ENCODE measurements at places on chromosomes 5 and 9. TPM values are rescaled to one million over a fixed set of nuclear protein-coding genes. Genes with fewer than 3 reads are reported as not detected.

SERF1A gene
- 3.1 TPM for total RNA-seq

DNA sequence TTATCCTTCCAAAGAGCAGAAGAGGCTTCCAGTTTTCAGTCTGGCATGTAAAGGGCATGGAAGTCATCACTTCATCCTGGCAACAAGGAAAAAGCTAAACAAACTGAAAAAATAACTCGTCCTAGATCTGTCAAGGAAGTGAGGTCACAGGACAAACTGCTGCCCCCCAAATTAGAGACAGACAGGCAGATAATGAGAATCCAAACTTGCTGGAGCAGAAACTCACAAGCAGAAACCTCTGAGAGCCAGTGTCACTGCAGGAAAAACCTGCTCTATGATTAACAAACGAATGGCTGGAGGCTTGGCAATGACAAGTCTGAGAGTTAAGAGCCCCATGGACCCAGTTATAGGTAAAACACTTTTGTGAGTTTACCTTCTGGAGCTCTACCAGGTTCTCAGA, 18.9 kb upstream of the MLANA start:
- no peak for DNase-seq

- DNase-seq, result no peak
Observed at GRCh38 chr9:129273941-129274684, 96.1 kb upstream of the IER5L start.

DNA sequence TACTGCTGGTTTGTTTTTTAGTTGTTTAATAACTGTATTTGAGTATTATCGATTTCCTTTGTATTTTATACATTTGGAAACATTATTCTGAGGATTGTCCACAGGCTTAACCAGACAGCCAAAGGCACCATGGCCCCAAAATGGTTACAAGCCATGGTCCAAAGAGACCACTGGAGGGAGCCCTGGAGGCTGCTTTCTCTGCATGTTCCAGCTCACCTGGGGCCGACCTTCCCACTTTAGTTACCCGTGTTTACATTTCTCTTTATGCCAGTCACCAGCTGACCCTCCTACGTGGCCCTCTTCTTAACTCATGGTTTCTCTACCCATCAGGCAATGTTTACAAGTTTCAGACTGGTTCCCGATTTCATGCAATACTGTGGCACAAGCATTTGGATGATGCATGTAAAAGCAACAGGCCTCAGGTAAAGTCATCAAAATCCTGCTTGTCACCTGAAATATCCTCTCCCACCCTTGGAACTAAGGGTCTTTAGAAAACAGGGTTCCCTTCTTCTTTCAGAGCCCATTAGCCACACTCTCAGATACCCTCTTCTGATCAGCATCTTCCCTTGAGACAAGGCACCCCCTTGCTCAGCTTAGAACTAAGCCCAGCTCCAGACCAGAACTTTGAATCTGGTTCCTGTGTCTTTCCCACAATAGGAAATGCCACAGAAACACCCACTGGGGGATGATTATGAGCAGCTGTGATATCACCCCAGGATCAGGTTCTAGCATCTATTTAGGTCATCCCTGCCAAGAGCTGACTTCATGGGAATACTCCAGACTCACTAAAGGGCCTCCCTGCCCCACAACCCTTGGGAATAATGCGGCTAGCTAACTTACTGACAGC, 49.9 kb upstream of the GARNL3 start:
- peak; percentile 48 for DNase-seq

DNA sequence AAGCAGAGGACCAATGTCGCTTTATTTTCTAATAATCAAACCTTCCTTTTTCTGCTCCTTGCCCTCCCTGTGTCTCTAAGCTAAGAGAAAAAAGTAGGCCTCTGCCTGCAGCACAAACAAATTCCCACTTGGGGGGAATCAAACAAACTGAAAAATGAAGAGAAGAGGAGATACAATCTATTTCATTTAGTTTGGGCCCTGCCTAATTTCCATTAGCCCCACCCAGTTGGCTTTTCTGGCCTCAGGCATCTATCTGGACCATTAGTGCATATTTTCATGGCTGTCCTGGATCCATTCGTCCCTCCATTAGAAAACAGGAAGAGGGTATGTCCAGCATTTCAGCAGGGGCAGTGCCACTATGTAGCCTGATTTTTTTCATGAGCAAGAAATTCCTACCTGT, 72.9 kb downstream of the EBF1 start:
- DNase-seq, result no peak

DNA sequence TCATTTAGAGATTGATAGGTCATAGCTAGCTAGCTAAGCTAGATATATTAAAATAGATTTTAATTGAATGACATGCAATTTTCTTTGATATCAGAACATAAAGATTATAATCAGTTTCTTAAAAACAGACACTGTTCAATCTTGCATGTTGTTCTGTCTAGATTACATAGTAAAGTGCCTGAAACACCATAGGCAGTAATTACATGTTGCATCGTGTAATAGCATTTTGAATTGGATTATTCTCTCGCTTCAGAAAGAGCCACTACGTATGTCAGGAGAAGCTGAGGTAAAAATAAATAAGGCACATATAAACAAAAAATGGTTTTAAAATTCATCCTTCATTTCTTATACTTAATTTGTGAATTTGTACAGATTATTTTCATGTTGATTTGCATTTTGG, 148.0 kb upstream of the CDH12 start:
- no peak for DNase-seq

DNA sequence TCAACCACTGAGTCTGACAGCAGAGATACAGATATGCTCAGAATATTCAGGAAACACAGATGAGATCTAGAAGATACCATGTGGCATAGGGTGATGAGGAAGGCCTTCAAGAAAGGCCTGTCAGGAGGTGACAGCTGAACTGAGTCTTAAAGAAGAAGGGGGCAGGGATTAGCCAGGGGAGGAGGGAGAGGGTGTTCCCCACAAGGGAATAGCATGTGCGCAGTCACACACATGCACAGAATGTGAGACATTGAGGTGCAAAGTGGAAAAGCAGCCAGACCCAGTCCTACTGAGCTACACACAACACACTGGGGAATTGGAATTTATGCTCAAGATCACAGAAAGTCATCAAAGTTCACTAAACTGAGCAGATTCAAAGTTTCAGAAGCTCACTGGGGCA, 3.0 kb upstream of the SLC25A48 start:
- no peak for DNase-seq

DNA sequence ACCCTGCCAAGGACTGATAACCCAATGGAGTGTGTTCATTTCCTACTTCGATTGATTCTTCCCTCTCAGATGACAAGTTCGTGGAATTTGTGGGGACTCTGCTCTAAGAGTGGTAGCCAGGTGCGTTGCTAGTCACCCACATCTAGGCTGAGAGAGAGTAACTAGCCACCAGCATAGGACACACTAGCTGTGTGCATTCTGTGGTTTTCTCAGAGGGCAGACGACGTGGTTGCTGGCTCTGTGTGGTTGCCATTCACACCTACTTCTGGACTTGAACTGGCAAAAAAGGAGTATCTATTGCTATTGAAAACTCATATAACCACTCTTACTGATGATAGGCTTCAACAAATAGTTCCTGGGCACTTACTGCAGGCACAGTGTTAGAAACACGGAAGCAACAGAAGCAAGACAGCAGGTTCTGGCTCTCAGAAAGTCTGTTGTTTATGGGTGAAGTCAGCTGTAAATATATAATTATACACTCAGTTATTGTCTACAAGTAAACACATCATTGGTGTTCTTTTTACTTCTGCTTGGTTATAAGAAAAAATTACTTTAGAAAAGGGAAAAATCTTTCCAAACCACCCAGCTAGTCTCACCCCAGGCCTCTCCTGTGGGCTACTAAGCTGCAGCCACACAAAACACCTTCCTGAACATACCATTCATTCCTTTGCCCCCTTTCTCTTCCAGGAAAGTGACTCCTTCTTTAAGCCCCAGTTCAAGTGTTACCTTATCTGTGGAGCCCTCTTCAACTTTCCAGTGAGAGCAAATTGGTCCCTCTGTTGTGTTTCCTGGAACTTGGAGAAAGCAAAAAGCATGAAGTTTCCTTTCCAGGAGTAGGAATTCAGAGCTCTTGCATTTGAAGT, 151.1 kb upstream of the HAPLN1 start:
- no peak for DNase-seq

GRCh38 chr9:92780206-92780605, 15.6 kb upstream of the BICD2 start:
- no peak for DNase-seq

GRCh38 chr5:81994679-81995078, 22.9 kb downstream of the ATG10 start:
- DNase-seq, result no peak

GRCh38 chr5:150674341-150674821, 13.3 kb downstream of the MYOZ3 start:
- DNase-seq, result no peak

CHSY3 gene
- total RNA-seq, result 0.73 TPM

GRCh38 chr9:86909388-86909787, 37.9 kb downstream of the GAS1 start:
- DNase-seq, result no peak

- no peak for DNase-seq
Observed at GRCh38 chr5:3428334-3428733, 167.3 kb upstream of the IRX1 start.

DNA sequence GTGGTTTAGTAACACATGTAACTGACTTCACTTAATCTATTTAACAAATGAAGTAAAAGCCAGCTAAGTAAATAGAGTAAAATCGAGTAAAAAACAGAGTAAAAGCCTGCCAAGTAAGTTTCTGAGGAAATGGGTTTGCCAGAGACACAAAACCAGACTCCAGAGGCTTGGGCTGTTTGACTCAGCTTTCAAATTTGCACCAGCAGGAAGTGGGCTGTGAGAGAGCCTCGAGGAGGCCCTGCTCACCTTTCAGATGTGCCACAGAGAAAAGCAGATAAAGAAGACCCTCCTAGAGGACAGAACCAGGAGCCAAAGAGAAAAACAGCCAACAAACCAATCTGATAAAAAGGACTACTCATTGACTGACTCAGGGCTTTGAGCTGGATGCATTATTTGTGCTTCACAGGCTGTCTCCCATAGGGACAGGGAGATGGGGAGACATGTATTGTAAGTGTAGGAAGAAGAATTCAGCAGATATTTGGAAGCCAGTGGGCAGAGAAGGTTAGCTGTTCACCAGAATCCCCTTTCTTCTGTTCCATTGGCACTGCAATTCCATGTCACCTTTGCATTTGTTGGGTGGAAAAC, 14.4 kb upstream of the AMACR start:
- no peak for DNase-seq

C9orf43 gene
- not detected for total RNA-seq

DNA sequence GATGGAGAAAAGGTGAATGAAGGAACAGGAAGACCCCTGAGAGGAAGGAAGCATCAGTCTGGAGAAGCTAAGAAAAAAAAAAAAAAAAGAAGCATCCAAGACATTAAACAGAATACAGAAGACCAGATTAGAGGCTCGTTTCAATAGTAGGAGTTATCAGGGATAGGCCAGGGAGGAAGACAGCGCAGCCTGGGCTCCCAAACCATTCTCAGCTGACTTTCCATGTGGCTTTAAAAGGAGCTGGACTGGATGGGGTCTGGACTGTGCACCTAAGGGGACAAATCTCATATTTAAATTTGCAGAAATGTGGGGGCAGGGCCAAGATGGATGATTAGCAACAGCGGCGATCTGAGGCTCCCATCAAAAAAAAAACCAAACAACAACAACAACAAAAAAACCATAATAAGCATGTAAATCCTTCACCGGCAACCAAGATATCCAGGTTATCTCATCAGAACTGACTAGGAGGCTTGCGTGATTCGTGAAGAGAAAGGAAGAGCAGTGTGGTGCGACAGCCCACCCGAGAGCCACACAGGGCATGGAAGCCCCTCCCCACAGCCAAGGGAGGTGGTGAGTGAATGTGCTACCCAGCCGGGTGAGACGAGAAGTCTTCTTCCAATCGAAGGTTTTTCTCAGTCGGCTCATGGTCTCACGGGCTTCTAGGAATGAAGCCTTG, 114.9 kb upstream of the ADAMTS16 start:
- no peak for DNase-seq

GRCh38 chr5:144318011-144318410, 147.3 kb downstream of the KCTD16 start:
- DNase-seq, result no peak

- DNase-seq, result no peak
Observed at GRCh38 chr9:21324047-21324446, 11.2 kb downstream of the KLHL9 start.

- peak; percentile 62 for DNase-seq
Observed at GRCh38 chr9:123225374-123225813, 43.0 kb downstream of the STRBP start.

SLC6A19 gene
- total RNA-seq, result 92.8 TPM

GRCh38 chr9:77447646-77448045, 200.5 kb downstream of the GNA14 start:
- DNase-seq, result no peak

TAF11L9 gene
- total RNA-seq, result not detected

SCGB3A1 gene
- not detected for total RNA-seq

DNA sequence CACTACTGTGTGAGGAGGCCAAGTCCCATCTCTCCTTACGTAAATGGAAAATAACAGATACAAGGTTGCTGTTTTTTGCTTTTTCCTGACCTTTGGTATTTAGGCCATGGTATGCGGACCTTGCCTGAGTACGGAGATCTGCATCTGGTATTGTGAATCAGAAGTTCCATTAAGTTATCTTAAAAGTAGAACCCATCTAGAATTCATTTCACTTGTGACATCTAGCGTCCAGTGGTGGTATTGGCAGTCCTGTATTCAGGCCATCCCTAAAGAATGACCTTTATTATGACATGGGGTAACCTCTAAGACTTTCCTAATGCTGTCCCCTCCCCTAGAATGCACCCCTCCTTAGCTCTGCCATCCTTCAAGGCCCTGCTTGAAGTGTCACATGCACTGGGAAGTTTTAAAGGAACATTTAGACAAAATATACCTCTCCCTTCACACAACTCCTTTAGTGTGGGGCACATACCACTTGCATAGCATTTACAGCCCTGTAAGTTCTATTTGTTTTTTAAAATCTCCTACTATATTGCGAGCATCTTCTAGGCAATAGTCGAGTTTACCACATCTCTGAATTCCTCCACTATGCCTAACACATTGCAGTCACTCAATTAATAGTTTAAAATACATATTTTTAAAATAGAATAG, 1.9 kb upstream of the SPDL1 start:
- no peak for DNase-seq

GRCh38 chr9:131436865-131437271, 43.0 kb downstream of the PRRC2B start:
- DNase-seq, result no peak

DNA sequence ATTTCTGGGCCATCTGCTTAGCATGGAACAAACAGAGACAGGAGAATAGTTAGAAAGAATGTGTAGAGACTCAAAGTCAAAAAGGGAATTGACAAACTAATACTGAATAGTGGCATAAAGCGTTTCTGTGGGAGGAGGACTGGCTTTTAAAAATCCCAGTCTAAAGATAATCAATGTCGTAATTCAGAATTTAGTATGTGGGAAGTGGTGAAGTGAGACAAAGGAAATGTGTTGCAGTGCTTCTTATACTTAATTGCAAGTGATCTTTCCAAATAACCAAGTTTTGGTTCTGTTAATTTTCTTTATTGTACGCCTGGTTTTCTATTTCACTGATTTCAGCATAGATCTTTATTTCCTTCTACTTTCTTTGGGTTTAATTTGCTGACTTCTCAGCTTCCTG, 133.2 kb downstream of the ENTREP1 start:
- DNase-seq, result no peak

- peak; percentile 56 for DNase-seq
Observed at GRCh38 chr5:170552621-170553115, 48.8 kb downstream of the KCNIP1 start.

- DNase-seq, result no peak
Observed at GRCh38 chr9:137191691-137192447, 3.4 kb downstream of the SSNA1 start.

GFI1B gene
- 2.6 TPM for total RNA-seq

TMEM174 gene
- not detected for total RNA-seq

NKD2 gene
- 0.93 TPM for total RNA-seq

ZNF354C gene
- total RNA-seq, result 9.1 TPM

- DNase-seq, result no peak
Observed at GRCh38 chr5:180396926-180397325, 43.8 kb upstream of the GFPT2 start.

NR2F1-AS1 gene
- total RNA-seq, result 5.7 TPM
